ENCODE measurements at places on chromosomes 1 and 21.

DNA sequence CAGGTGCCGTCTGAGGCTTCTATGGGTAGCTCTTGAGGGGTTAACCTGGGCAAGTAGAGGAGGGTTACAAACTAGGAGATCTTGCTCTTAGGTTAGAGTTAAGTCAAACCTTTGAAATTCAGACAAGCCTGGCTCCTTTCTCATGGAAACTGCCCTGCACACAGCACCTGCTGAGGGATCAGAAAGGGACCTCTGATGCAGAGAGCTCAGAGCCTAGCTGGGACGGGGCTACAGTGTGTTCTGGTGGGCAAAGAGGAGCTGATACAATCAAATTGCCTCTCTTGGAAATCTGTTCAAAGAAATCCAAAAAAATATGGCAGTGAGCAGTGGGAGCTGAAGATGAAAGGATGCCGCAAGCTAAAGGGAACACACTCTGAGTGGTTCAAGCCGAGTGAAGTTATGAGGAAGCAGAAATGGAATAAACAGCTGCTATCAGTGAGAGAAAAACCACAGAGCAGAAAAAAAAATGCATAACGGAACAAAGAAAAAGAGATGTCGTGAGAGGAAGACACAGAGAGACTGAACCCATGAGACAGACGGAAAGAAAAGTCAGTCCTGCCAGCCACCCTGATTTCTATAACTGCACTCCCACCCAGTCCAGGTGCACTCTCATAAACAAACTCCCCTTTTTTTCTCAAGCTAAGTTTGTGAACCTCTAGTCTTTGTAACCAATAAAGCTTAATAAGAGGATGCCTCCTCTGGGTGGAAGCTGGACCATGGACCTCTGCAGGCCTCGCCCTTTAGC is 26.6 kb downstream of the PAFAH2 start:
- DNase-seq, result no peak

GRCh38 chr1:242391896-242392295 is 132.6 kb downstream of the PLD5 start:
- DNase-seq, result no peak

- DNase-seq, result no peak
Measured at GRCh38 chr1:79825551-79825950, 819.0 kb upstream of the ADGRL4 start.

DNA sequence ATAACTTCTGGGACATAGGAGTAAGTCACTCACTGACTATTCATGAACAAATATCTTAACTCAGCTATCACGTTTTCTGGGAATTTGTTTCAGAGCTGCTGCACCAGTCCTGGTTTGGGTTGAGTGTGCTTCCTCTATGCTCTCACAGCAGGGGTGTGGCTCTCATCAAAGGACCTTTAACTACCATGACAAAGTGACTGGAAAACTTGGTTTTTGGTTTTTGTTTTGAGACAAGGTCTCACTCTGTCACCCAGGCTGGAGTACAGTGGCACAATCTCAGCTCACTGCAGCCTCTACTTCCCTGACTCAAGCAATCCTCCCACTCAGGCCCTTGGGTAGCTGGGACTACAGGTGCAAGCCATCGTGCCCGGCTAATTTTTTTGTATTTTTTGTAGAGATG is 4.1 kb downstream of the ILDR2 start:
- no peak for DNase-seq

- no peak for DNase-seq
Measured at GRCh38 chr1:18673976-18674375, 43.3 kb downstream of the PAX7 start.

GRCh38 chr1:68175621-68176398 is 56.5 kb downstream of the WLS start:
- peak; percentile 5 for DNase-seq

GRCh38 chr1:48532976-48533375 is 61.0 kb upstream of the SPATA6 start:
- DNase-seq, result no peak
